Fibroblast of skin of left quadriceps (primary cell): ENCODE measurements at places on chromosomes 3 and 15.

GRCh38 chr3:98557324-98558010, 25.7 kb downstream of the GPR15 start:
- no peak for DNase-seq

GRCh38 chr3:29721789-29722188, 440.9 kb downstream of the RBMS3 start:
- DNase-seq: no peak

- DNase-seq: no peak
Measured at GRCh38 chr3:122312826-122313225, 12.2 kb upstream of the CSTA start.

- no peak for DNase-seq
Measured at GRCh38 chr3:152205097-152205593, 63.6 kb upstream of the MBNL1 start.

DNA sequence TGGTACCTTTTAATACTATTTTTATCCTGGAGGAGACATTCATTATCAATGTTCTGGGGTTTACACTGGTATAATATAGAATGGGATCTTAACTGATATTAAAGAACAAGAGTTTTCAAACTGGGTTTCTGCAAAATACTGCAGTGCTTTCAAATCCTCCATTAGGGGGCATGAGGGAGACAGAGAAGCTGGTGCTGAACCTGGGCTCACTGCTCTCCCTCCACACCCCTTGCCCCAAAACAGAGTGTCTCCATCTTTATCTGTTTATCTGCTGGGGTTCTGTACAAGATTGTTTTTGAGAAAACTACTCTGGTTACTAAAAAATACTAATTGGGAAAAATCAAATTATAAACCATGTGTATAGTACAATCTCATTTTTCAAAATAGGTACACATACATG, 41.7 kb downstream of the CADPS start:
- DNase-seq: no peak

DNA sequence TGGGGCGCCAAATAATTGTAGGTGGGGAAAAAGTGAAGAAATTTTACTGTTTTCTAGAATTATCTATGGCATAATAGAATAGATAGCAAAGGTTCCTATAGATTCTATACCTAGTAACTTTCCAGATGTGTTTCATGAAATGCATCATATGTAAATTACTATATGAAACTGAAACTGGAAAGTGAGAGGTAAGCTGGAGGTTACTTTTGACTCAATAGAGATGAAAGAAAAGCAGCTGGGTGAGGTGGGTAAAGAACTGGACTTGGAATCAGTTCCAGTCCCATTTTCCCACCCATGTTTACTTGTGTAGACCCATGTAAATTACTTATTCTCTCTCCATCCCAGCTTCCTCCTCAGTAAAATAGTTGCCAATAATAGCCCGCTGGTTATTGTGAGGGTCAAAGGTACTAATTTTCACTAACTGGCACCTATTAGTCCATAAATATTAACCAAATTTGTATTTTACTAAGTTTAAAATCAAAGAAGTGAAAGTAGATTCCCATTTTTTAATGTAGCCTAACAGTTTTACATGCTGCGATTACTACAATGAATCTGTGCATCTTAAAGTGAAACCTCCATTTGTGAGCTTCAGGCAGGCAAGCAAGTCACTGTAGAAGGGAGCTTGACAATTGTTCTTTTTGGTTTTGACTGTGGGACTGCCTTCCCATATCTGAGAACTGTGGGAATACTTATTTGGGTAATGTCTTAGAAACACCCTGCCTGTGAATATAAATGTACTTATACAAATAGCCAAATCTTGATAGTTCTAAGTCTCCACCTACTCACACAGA, 312.1 kb downstream of the SLC9A9 start:
- no peak for DNase-seq

DNA sequence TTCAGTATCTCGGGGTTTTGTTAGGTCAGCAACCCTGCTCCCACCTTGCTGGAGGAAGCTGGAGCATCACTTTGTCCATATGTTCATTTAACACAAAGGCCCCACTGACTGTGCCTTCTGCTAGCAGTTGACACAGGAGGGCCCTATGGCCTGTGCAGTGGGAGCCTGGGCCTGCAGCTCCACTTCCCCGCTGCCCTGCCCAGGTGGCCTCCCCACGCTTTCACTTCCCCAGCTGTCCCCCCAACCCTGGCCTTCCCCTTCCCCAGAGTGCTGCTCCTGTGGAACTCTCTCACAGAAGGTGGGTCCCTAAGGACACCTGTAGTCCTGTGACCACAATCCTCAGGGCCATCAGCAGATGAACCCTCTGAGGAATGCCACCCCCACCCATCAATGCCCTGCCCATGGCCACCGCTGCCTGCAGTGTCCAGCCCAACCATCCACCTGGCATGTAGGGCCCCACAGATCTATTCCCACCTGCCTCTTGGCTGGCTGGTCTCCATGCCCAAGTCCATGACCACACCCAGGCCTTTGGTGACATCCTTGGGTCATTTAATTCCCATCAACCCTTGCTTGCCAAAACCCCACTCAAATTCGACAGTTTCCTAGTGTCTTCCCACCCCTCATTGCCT, 13.5 kb downstream of the TBC1D21 start:
- DNase-seq: no peak

DNA sequence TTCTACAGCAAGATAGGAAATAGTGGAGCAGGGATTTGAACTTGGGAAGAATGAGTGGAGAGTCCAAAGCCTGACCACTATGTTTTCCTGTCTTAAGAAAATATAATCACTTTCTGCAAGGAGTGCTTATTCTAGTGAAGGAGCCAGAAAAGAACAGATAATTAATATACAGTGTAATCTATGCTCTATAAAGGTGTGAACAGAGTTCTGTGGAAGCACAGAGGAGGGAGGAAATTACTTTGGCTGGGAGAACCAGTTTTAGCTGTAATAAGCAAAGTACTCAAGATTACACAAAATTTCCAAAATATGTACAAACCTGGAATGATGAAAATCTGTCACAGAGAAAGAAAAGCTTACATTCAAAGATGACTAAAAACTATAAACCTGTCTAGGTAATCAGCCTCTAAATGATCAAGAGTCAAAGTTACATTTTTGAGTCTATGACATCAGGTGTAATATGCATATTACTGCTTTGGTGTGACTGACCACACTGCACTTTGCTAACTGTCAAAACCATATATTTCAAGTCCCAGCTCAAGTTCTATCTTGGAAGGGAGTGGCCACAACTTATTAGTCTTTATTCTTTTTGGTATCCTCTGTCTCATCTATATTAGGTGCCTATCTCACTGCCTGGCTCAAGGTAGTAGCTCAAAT, 40.7 kb upstream of the MB21D2 start:
- DNase-seq: no peak

DNA sequence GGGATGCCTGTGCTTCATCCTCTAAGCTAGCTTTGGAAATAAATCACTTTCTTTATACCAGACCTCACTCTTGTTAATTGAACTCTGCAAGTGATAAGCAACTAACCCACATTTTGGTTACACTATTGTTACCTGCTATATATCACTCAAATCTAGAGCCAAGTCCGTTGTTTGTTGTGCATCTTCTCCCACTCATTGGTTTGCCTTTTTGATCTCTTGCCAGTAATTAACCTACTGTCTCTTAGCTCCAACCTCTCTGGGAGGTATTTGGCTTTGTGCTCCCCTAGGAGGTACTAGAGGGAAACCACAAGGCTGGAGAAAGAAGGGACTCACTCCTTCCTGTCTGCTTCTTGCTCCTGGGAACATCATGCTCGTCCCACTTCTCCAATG, 12.8 kb upstream of the CRBN start:
- no peak for DNase-seq

DNA sequence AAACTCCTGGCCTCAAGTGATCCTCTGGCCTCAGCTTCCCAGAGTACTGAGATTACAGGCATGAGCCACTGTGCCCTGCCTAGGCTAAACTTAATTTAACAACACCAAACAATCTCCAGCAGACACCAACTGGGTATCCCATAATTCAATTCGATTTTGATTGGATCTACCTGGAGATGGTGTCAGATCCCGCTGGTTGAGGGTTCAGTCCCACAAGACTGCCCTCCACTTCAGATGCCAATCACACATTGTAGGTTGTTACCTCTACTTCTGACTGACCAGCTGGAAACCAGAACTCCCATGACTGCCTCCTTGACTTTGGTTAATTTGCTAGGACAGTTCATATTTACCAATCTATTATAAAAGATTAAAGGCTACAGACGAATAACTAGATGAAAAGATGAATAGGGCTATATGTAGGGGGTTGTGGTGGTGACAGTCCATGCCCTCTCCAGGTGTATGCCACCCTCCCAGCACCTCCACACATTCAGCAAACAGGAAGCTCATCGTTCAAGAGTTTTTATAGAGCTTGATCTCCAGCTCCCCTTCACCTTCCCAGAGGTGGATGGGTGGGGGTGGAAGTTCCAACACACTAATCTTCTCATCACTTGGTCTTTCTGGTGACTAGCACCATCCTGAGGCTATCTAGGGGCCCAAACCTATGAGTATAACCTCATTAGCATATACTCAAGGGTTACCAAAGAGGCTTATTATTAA, 9.3 kb downstream of the B2M start:
- DNase-seq: no peak

DNA sequence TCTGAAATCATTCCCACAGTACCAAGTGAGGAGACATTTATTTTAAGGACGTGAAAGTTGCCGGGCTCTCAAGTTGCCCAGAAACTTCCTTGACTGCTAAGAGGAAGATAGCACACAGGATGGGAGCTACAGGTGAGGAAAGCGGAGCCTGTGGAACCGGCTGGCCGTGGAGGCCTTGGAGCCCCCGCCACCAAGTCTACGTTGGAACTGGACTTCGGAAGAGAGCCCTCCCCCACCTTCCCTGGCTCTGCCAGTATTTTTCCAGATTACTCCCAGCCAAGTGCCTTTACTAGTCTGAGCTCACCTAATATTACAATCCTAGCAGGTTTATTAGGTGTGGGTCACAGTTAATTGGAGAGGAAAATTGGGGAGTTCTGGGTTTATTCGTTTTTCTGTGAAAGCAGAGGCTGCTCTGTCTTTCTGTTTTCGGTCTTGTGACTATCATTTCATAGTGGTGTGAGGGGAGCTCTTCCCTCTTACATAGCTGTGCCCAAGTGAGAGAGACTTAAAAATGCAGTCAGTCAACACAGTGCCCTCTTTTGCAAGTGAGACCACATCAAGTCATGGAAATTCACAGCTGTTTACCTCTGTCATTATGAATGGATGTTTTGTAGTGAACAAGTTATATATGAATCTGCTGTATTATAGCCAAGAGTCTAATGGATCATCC, 6.8 kb downstream of the BOC start:
- DNase-seq: no peak

DNA sequence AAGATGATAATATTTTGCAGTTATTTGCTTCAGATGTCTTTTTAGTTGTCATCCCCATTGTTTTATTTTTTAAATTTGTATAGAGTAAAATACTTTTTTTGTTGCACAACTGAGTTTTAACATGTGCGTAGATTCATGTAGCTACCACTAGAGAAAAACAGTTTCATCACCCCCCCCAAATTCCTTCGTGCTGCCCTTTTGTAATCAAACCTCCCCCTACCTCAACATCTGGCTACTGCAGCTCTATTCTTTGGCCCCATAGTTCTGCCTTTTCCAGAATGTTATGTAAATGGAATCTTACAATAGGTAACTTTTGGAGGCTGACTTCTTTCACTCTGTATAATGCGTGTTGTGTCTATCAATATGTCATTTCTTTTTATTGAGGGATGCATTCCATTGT, 232.0 kb upstream of the RASGRP1 start:
- DNase-seq: no peak

DNA sequence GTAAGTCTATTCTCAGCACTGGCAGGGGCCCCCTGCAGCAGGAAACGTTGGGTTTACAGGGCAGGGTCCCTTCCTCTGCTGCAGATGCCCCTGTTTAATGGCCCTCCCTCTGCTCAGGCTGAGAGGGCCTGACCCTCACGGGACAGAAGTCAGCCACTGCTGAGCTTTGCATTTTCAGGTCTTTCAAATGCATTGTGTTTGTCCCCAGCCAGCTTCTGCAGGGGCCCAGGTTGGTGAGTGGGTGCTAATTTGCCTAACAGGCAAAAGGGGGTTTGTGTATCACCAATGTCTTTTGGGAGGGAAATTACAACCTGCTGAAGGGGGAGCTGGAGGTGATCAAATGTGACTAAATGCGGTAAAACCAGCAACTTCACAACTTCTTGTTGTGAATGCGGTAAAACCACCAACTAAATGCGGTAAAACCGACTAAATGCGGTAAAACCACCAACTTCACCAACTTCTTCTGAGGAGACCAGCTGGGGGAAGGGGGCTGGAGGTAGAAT, 44.8 kb upstream of the UBE2E1 start:
- no peak for DNase-seq

DNA sequence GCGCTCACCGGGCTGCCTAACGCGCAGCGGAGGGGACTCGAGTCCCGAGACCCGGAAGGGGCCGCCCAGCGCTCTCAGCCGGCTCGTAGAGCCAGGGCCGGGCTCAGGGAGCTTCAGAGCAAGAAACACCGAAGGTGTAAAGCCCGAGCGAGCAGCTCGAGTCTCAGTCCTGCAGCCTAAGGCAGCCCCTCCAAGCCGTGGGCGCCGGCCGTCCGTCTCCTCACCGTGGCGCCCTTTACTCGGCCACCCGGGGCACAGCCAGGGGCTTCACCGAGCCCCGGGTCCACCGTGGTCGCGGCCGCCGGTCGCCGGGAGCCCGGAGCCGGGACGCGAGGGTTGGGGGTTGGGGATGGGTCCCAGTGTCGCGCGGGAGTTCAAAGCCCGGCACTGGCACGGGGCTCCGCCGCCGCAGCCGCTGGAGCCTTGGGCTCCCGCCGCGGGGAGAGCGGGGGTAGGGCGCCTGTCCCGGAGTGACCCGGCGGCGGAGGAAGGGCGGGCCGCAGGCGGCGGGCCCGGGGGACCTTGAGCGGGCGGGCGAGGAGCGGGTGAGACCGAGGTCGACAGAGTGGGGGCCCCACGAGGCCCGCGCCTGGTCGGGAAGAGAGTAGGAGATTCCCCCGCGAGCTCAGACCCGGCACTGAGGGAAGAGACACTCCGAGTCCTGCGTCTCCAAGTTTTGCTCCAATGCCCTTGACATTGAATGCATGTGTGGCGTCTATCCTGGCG, 26.9 kb upstream of the THRB start:
- no peak for DNase-seq

GRCh38 chr3:188946351-188947240, 225.2 kb upstream of the TPRG1 start:
- DNase-seq: no peak

DNA sequence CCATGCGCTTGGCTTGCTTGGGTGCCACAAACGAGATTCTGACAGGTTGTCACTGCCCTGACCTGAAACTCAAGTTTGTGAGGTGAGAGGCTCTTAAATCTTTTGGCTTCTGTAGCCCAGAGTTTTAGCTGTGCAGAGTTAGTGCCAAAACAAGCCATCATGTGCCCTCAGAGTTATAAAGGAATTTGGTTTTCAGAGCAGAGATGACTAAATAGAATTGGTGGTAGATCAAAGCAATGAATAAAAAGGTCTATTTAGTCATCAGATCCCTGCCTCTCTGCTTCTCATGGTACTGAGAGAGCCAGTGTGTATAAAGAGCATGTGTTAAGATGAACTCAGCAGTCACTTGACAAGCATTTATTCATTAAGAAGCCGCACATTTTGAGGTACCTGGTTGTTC, 207.5 kb upstream of the DPH6 start:
- DNase-seq: peak; percentile 13

- no peak for DNase-seq
Measured at GRCh38 chr3:194952841-194953241, 267.2 kb downstream of the FAM43A start.
